ENCODE measurements at places on chromosomes 1 and 21.

DNA sequence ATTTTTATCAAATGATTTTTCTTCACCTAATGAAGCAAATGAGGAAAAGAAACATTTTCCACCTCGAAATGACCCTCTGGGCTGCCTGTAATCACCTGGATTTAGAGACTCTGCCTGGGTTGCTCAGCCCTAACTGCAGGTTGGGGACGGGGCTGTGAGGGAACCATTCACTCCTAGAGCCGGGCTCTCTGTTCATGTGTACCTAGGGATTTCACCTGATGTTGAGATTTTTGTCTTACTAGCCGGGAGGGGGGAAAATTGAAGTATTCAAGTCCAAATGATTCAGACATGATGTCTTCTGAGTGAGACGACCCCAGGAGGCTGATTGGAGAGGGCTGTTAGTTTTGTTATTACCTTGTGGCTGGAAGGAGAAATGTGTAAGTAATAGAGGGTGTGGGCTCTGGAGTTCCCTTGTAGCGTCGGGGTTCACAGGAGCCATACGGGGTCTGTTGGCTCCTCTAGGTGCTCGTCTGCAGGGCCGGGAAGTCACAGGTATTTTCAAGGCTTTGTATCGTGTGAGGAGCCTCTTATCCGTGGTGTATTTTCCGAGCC, 42.3 kb upstream of the PWP2 start:
- no peak for DNase-seq

DNA sequence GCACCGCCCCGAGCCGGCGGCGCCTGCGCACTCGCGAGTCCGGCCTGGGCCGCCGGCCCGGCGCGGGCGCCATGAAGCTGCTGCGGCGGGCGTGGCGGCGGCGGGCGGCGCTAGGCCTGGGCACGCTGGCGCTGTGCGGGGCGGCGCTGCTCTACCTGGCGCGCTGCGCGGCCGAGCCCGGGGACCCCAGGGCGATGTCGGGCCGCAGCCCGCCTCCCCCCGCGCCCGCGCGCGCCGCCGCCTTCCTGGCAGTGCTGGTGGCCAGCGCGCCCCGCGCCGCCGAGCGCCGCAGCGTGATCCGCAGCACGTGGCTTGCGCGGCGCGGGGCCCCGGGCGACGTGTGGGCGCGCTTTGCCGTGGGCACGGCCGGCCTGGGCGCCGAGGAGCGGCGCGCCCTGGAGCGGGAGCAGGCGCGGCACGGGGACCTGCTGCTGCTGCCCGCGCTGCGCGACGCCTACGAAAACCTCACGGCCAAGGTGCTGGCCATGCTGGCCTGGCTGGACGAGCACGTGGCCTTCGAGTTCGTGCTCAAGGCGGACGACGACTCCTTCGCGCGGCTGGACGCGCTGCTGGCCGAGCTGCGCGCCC, at the start of gene B3GALT6:
Gene B3GALT6 (plus strand): TSS at position 30 of the 588 bp plus-strand sequence. CDS start 42 bp downstream, at position 72.
- DNase-seq = no peak

DNA sequence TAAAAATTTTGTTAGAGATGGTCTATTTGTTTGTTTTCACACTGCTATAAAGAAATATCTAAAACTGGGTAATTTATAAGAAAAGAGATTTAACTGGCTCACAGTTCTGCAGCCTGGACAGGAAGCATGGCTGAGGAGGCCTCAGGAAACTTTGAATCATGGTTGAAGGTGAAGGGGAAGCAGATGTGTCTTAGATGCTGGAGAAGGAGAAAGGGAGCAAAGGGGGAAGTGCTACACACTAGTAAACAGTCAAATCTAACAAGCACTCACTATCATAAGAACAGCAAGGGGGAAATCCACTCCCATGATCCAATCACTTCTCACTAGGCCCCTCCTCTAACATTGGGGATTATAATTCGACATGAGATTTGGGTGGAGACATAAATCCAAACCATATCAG, 76.8 kb upstream of the COL24A1 start:
- no peak for DNase-seq

DNA sequence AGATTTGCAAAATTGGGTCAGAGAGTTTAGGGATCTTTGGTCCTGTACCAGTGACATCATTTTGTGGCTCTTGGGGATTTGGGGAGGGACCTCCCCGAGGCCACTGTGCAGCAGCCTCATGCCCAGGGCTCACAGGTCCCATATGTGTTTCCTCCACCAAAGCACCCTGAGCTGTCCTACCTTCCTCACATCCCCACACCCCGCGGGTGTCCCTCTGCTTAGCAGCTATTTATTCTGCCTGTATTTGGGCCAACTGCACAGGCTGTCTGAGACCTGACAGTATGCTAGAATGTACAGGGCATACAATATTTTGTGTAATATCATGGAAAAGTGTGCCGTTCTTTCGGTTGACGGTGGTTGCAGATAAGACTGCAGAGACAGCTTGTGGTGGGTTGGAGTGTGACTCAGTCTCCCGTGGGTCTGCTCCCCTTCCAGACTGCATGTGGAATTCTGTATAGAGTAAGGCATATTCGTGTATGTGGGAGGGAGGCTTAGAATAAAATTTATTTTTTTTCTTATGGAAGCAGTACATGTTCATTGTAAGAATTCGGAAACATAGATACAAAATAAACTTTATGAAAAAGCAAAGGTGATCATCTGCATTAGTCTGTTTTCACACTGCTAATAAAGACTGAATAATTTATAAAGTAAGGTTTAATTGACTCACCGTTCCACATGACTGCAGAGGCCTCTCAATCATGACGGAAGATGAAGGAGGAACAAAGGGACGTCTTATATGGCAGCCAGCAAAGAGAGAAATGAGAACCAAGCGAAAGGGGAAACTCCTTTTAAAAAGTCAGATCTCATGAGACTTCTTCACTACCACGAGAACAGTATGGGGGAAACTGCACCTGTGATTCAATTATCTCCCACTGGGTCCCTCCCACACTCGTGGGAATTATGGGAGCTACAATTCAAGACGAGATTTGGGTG, 84.4 kb downstream of the ADARB1 start:
- no peak for DNase-seq

DNA sequence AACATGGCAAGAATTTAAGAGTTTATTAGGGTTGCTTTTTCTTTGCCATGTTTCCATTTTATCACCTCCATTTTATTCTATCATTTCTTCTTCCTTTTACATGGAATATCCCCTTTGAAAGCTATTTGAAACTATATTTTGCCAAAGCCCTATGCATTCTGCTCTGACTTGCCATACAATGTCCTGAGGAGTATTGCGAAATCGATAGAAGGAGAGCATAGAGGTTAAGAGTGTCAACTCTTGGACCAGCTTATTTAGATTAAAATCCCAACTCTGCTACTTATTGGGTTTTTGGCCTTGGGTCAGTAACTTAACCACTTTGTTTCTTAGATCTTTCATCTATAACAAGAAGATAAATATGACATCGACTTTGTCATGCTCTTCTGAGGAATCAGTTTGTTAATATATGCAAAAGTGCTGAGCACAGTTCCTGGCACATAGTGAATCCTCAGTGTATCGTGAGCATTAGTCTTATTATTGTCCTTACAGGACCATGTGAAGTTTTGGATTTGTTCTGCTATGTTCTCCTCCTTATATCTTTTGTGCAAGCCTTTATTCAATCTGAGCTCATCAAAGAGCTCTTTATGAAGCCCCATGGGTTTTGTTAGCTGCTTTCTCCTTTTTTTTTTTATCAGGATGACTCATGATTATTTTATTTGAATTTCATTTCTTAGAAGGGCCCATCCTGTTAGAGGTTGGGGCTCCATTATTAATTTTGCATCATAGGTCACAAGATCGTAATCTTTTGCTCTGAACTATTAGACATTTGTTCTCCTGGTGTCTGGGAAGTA, 17.6 kb downstream of the ACKR1 start:
- DNase-seq = no peak

DNA sequence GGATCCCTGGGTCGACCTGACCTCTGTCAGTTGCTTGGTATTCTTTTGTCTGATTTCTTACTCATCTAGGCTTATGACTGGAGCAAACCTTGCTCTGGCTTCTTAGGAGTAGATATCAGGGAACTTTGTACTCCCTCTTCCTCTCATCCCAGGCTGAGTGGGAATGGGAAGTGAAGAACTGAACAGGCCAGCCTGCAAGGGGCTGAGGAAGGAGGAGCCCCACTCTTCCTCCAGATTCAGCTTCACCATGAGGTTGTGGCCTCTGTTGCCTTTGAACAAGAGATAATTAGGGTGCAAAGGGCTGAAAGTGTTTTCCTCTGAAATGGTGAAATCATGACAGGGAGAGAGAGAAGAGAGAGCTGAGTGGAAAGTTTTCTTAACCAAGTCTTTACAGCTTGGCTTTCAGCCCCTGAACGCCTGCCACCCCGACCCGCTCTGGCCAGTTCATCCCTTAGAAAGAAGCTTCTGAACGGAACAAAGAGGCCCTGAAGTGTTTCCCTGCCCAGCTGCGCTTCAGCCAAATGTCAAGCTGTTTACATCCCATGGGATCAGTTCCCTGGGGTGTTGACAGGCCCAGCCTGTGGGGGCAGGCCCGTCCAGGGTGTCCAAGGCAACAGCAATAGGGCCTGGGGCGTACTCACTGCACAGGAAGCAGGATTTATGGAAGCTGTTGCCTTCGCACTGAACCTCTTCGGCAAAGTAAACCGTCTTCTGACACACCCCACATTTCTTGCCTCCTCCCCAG, 11.2 kb downstream of the CSRP1 start:
- DNase-seq = no peak

DNA sequence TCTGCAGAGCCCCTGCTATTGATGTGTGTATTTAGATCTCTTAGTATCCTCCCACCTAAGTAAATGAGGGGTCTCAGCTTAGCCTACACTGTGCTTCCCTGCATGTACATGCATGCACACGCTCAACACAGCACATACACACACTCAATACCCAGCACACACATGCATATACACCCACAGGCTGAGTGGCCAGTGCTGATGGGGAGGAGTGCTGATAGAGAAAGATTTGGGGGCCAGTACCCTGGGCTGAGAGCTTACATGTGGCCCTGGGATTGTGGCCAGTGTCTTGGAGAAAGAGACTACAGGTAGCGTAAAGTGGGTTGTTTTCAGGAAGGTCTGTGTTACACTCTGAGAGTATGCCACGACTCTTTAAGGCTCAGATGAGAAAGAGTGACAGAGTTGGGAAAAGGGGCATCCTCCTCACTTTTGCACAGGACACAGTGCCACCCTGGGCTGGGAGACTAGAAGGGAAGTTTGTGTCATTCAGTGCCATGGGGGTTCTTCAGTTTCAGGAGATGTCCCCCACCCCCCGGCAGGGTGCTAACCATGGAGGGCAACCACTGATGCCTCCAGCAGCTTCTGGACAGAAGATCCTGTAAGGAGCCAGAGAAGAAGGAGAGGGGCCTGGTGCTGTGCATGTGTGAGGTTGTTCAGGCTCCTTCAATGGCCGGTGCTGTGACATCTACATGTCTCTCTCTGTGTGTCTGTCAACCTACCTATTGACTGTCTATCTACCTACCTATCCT, 166.8 kb downstream of the RHOU start:
- DNase-seq = no peak

- DNase-seq = no peak
Measured at GRCh38 chr1:171780583-171781175, 781 bp upstream of the METTL13 start.

- DNase-seq = no peak
Measured at GRCh38 chr21:28714777-28715464, 277.8 kb downstream of the LTN1 start.

- DNase-seq = peak; percentile 36
Measured at GRCh38 chr1:178310685-178311105, 186.1 kb downstream of the CLEC20A start.

DNA sequence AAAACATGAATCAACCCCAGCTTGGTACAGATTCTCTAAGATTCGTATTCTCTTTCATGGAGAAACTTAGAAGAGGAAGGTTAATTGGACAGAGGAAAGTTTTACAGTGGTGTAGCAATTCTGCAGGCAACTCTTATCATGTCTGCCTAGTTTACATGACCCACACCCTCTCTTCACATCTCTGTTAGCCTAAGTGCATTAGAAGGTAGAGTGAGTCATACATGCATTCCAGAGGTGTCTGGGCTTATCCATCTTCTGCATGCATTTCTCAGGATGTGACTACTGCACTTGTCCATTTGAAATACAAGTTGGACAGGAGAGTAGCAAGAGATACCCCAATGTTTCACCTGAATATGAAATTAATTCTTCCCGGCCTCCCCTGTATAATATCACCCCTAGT, 578.4 kb upstream of the NCAM2 start:
- no peak for DNase-seq

GRCh38 chr1:113140588-113141446, 67.8 kb downstream of the LRIG2 start:
- DNase-seq = peak; percentile 58

- DNase-seq = no peak
Measured at GRCh38 chr1:13828454-13829151, 128.6 kb downstream of the PRDM2 start.

GRCh38 chr1:208172423-208173145, 71.6 kb downstream of the PLXNA2 start:
- DNase-seq = no peak

- DNase-seq = no peak
Measured at GRCh38 chr1:232329103-232329813, 300.7 kb downstream of the SIPA1L2 start.

DNA sequence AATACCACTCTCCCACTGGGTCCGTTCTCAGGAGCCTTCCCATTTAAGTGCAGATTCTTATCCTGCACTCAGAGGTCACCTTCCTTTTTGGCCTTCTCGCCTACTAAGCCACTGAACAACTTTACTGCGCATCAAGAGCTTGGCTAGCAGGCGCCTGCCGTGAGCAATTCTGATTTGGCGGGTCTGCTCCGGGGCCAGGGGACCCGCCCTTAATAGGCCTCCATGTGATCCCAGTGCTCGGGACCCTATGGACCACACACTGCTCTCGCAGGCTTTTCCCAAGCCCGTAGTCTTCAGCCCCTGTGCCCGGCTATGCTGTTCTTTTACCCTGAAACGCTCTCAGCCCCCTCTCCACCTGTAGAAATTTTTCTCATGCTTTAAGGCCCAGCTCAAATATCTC, 45.1 kb downstream of the BCL9 start:
- DNase-seq = no peak

- DNase-seq = peak; percentile 93
Measured at GRCh38 chr1:79899914-79900313, 893.4 kb upstream of the ADGRL4 start.
